Kidney (tissue), 22 donors: ENCODE measurements at places on chromosomes 2 and 18.

DNA sequence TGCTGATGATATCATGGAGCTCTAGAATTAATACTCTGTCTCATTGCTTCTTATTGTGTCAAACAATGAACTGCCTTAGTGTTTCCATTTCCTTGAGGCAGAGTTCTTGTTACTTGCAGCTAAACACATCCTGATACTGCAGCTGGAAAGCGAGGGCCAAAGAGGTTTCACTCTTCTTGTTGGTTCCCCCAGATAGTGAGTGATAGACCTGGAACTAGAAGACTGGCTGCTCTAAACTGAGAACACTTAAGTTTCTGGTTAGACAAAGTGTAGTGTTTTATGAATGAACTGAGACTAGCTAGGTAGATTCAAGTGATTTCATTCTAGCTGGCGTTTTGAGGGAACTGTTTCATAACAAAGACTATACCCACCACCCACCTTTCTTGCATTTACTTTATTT lies 321.7 kb downstream of the TXNL1 start:
- no peak for DNase-seq

DNA sequence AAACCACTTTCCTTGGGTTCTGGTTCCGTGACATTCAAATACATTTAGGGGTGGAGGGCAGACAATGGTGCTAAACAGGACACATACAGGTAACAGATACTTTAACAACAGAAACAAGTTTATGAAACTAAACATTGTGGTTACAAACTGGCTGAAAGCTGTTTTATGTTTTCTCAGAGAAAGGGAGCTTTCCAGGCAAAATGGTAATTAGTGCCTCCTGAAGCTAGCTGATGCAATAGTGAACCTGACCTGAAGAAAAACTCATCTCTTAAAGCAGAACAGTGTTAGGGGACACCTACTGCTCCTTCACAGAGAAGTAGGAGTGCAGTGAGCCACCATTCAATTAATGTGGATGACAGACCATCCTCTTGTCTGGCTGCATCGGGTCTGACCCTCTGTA lies 138.9 kb downstream of the CCDC148 start:
- DNase-seq: no peak

DNA sequence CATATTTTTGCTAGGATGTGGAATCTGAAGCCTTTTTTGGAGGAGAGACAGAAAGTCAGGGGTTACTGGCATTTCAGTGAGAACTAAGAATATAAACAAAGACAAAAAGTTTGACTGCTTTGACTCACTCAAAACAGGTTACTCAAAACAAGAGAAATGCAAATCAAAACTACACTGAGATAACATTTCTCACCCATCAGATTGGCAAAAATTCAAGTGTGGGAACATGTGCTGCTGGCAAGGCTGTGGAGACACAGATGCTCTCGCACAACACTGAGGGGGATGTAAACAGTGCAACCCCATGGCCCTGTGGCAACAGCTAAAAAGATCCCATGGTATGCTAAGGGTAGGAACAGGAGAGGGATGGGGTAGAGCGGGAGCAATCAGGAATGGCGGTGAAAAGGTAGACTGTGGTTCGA lies 86.6 kb downstream of the DTNB start:
- no peak for DNase-seq

DNA sequence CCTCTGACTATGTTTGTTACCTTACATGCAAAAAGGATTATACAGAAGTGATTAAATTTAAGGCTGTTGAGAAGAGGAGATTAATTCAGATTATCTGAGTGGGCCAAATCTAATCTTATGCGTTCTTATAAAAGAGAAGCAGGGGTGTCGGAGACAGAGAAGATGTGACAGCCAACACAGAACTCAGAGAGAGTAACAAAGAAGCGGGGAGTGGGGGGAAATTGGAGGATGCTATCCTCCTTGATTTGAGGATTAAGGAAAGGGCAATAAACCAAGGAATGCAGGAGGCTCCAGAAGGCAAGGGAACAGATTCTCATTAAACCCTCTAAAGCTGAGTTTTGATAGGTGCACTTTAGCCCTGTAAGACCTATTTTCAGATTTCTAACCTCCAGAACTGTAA lies 291.3 kb upstream of the REG3G start:
- no peak for DNase-seq

DNA sequence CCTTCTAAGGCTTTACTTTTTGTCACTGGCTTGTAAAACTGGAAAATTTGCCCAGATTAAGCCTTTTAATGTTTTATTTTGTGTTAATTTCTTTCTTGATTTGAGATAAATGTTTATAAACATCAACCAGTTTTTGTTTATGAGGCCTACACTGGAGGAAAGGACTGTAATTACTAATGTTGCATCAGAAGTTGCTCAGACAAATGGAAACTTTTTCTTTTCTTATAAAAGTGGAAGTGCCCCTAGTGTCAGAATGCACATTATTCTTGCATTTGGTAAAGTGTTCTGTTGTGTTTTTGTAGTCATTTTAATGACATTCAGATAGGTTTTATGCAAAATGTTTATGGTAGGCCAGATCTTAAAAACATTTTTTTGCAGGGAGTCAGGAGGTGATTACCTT lies 25.3 kb downstream of the LCLAT1 start:
- DNase-seq: peak; percentile 16

GRCh38 chr2:160033732-160034392 lies 28.6 kb downstream of the PLA2R1 start:
- DNase-seq: no peak

GRCh38 chr2:53964987-53965687 lies 5.7 kb downstream of the PSME4 start:
- no peak for DNase-seq

- no peak for DNase-seq
These were observed 382.3 kb downstream of the FIGN start for GRCh38 chr2:163353551-163353950.

DNA sequence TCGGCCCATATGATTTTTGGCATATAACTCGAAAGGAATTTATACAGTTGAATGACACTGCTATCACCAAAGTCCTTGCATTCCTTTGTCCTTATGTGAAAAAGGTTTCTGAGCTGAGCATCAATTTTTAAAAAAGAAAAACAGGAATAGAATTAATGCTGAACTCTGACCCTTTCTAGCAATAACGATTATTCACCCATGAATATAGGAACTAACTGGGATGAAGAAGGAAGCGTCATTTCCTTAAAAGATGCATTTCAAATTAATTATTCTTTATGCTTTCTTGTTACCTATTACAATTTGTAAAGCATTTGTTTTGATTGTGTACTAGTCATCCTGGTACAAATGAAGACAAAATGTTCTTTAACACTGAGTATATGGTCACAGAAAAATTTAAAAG lies 19.3 kb downstream of the TMEM247 start:
- no peak for DNase-seq

DNA sequence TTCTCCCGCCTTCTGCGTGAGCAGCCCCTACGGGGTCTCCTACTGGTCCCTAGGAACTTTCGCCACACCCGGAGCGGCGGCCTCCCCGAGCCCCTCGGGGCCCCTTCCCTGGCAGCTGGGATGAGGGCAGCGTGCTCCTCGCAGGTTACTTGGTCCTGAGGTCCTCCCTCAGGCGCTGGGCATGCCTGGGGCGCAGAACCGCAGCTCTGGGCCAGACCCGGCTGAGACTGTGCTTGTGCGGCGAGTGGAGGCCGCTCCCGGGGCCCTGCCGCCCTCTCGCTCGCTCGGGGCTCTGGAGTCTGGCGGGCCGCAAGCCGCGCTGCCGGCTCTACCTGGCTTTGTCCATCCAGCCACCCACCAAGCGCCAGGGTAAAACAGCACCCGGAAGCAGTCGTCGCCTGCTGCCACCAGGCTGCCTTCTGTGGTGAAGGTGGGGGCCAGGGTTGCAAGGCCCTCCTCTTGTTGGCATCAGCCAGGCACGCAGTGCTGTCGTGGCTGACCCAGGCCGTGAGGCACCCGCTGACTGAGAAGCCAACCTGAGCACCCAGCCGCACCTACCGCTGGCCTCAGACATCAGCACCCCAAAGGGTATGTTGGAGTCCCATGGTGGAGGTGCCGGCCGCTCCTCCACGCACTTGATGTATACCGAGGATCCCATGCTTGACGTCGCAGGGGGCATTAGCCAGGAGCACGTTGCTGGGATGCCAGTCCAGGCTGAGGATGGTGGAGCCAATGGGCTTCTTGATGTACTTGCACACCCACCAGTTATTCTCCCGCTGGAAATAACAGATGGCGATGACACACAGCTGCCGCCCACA lies 46.1 kb upstream of the PTH2R start:
- peak; percentile 71 for DNase-seq

GRCh38 chr2:38394041-38394440 lies 17.0 kb upstream of the ATL2 start:
- DNase-seq: no peak

DNA sequence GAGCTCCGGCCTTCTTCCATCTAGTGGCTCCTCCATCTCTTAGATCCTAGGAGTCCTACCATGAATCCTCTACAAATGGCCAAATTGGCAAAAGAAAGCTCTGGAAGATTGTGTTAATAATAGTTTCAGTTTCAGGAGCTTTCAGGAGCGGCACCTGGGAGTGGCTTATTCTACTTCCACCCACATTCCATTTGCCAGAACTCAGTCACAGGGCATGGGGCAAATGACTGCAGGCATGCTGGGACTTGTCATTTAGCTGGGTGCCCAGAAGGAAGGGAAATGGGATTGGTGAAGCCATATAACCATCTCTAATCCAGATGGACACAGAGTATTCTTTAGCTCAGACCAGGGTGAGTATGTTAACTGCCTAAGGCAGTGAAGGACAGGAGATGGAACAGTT lies 3.6 kb upstream of the LRATD1 start:
- peak; percentile 45 for DNase-seq

GRCh38 chr18:34322365-34323289 lies 97.9 kb upstream of the NOL4 start:
- DNase-seq: peak; percentile 60

DNA sequence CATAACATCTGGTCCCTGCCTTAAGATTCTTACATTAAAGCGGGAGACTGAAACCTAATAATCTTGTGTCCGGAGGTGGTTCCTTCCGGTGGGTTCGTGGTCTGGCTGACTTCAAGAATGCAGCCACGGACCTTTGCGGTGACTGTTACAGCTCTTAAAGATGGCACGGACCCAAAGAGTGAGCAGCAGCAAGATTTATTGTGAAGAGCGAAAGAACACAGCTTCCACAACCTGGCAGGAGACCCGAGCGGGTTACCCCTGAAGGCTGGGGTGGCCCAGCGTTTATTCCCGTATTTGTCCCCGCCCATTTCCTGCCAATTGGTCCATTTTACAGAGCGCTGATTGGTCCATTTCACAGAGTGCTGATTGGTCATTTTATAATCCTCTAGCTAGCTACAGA lies 122.3 kb upstream of the SIX2 start:
- no peak for DNase-seq
